ENCODE measurements at places on chromosomes 4 and X. TPM values are rescaled to one million over a fixed set of nuclear protein-coding genes. Genes with fewer than 3 reads are reported as not detected.

DNA sequence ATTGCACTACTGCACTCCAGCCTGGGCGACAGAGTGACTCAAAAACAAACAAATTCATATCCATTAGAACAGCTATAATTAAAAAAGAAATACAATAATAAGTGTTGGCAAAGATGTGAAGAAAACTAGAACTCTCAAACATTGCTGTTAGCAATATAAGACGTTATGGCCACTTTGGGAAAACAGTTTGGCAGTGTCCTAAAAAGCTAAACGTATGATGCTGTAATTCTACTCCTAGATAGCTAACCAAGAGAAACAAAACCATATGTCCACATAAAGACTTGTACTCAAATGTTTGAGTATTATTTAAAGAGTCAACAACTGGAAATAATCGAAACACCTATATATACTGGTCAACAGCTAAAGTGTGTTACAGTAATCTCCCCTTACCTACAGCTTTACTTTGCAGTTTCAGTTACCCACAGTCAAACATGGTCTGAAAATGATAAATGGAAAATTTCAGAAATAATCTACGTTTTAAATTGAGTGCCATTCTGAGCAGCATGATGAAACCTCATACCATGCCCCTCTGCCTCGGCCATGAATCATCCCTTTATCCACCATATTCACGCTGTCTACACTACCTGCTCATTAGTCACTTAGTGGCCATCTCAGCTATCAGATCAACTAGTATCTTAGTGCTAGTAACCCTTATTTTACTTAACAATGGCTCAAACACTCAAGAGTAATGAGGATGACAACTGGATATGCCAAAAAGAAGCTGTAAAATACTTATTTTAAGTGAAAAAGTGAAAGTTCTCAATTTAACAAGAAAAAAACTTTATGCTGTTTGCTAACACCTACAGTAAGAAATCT is 4.9 kb downstream of the ELF2 start:
- no peak for DNase-seq

GRCh38 chr4:61714387-61714911 is 514.3 kb downstream of the ADGRL3 start:
- no peak for DNase-seq

Gene GK
- total RNA-seq: 10.5 TPM

GRCh38 chr4:81405900-81406401 is 65.8 kb downstream of the RASGEF1B start:
- peak; percentile 13 for DNase-seq

- DNase-seq: peak; percentile 61
These were observed 130.3 kb downstream of the SCFD2 start for GRCh38 chr4:53235547-53235946.

DNA sequence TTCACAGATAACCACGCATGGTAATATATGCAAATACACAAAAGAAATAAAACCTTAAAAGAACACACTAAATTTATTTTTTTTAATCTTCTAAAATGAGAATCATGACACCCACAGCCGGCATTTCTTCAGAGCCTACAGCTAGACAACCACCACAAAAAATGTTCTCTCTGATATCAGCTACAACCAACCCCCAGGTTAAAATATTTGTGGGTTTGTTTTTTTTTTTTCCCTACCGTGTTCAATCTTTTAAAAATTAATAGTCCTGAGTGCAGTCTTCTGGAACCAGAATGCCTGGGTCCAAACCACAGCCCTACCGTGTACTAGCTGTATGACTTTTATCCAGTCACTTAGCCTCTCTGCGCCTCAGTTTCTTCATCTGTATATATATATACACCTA is 36.0 kb downstream of the MAML3 start:
- no peak for DNase-seq

- no peak for DNase-seq
These were observed 2.4 kb downstream of the HADH start for GRCh38 chr4:107991945-107992630.

DNA sequence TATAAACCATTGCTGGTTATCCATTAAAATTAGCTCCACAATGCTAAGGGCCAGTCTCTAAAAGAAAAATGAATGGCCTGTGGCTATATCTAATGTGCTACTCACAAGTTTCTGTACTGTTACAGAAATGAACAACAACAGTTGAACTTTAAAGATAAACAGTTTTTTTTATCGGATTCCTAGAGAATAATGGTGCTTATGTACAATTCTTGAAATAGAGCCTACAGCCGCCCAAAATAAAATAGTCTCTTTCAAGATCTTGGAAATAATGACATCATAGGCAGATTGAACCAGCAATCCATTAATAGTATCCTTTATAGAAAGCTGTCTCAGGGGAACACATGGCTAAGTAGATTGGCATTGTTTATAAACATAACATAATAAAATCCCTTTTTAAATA is 23.4 kb downstream of the PAK3 start:
- no peak for DNase-seq

DNA sequence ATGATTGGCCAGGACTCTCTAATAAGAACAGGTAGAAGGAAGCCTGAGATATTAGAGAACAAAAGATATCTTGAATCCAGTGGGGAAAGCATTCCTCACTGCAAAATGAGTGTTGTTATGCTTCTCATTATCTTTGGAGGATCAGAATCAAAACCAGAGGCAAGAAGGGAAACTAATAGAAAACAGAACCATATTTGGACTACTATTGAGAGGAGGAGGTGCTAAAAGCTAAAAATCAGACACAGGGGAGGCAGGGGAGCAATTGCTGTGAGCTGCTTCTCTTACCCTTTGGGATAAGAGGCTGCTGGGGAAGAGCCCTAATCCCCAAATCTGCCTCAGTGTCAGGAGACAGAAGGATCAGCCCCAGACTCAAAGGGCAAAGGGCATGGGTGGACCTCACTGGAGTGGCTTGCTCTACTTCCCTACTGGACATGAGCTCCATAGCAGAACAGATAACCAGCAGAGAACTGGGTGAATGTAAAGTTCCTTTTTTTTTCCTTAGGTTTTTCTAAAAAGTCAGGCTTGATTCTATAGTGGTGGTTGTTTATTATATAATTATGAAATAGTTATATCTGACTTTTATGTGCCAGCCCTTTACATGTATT is 60.1 kb downstream of the SEPTIN11 start:
- DNase-seq: no peak

DNA sequence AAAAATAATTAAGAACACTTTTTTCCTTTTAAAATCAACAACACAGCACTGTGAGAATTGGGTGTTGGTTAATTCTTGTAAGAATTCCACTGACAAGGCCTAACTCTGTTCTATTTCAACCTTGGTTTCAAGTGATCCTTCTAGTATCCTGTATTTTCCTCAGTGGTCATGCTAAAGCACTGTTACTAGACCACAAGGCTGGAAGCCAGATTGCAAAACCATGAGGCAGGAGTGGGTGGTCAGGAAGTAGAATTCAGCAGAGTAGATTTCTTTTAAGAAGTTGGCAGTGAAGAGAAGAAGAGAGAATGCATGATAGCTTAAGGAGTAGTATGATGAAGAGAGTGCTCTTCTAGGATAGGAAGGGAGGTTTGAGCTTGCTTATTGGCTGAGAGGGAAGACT is 71.6 kb upstream of the LEF1 start:
- no peak for DNase-seq

GRCh38 chrX:41164449-41164848 is 79.2 kb downstream of the USP9X start:
- DNase-seq: no peak

DNA sequence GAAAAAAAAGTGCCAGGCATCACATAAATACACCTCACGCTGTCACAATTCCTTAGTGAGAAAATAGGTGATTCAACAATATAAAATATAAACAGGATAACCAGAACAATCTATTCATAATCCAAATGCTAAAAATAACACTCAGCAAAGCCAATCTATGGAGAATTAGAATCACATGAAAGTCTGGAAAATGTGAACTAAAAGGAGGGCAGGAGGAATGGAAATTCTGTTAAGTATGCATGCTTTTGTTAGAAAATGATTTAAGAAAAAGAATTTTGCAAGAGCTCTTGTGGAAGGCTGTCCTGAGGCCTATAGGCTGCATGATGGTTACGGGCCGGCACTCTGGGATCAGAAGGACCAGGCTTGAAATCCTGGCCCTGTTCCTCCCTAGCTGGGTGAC is 70.6 kb upstream of the PROM1 start:
- no peak for DNase-seq

DNA sequence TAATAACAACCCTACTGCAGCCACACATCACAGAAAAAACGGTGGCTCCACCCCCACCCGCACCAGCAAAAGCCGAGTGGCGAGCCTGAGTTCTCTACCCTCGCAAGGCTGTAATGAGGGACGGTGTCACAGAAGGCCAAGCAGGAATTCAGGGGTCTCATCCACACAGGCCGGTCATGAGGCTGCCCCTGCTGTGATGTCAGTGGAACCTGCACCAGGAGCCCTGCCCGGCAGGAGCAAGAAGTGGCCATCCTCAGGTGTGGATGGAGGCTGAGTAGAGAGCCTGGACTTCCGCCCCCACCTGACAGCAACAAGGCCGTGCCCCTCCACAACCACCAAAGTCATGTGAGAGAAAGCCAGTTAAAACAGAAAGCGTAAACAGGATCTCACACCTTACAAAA is 20.6 kb downstream of the LYAR start:
- DNase-seq: no peak

DNA sequence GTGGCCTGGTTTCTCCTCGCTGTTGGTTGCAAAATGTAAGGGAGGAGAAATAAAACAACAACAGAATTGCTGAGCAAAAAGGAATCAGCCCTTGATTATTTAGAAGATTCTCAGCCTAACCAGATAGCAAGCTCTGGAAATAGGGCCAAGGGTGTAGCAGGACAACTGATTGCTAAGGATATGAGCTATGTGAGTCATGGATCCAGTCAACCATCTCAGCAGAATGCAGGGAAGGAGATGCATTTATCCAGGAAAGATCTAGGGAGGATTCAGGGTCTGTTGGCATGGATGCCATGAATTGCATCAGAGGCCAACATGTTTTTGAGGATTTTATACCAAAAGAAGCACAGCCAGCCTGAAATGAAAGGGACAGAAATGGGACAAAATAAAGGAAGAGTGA is 2.2 kb upstream of the XAGE3 start:
- DNase-seq: no peak

- DNase-seq: no peak
These were observed 115.7 kb upstream of the ZXDA start for GRCh38 chrX:58025979-58026378.

DNA sequence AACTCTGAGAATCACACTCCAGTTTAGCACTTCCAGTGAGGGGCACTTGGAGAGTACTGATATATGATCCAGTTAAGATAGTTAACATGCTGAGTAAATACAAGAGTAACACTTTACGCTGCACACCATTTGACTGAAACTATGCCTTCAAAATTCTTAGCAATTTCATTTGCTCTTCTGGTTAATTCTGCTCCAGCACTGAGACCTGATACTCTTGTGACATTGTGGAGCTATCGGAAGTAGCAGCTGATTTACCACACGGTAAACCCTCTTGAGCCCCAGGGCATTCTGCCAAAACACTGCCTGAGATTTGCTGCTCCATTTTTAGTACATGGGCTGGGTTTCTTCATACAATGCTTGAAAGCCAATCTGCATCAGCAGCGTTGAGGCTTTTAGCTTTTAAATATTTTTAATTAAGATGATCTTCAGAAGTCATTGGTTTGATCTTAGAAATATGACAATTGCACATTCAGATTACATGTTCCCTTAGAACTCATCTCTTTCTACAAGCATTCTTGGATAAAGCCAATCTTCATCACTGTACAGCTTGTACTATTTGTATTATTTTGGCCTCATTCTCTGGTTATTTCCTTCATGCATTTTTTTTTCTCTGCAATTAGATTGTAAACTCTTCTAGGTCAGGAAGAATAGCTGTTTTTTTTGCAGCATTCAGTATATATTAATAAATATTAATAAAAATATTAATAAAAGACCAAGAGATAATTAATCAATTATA is 67.8 kb upstream of the ETNPPL start:
- no peak for DNase-seq

DNA sequence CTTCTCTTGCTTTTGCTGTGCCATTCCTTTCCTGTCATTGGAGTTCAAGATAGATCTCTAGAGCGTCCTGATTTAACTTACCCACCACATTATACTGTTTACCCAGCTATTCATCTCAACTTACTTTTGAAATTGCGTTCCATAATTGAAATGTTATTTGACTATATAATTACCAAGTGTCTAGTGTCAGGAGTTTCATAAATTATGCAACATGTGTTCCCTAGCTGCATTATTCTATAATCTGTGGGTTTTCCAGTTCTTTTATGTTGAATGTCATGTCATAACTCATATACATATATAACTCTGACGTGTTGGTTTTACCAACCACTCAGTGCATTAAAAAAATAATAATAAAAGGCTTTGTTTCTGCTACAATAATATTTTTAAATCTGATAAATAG is 285.9 kb upstream of the ARSJ start:
- no peak for DNase-seq

- no peak for DNase-seq
These were observed 75.8 kb upstream of the PCDH18 start for GRCh38 chr4:137608085-137608484.

DNA sequence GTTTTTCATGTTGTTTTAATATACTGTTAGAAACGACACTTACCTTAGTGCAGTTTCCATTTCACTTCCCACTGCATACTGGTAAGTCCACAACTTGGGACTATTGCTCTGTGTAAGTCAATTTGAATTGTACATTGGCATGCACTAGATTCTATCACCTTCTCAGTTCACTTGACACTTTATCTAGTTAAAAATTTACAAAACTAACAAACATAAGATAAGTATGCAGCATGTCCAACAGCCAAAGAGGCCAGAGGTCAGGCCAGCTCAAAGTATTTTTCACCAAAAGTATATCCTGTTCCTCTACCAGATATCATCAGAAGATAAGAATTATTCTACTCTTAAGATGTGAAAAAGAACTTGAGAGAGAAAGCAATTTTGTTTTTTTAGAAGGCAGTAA is 75.9 kb downstream of the QRFPR start:
- DNase-seq: no peak

Gene PHOX2B
- not detected for total RNA-seq

- DNase-seq: no peak
These were observed 7.3 kb downstream of the SLC25A5 start for GRCh38 chrX:119475389-119476101.

DNA sequence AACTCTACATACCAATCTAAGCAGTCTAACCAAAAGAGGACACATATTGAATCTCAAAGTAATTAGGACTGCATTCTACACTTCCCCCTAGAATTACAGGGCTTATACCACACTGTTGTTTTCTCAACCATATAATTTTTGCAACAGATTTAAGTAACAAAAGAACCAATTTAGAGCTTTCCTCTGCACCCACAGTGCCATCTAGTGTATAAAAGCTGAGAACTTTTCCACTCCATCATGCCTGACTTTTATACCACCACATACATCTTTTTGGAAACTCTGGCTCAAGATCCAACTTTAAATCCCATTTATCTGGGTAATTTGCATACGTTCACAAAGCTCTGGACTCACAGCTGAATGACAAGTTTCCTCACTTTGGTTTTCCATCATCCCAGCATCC is 99.5 kb downstream of the EFHC2 start:
- no peak for DNase-seq

Gene HSD17B10
- total RNA-seq: 165 TPM

Measured in GM12878 (cell line).